ENCODE measurements at places on chromosomes 13 and 19. TPM values are rescaled to one million over a fixed set of nuclear protein-coding genes. Genes with fewer than 3 reads are reported as not detected.

JSRP1 gene
- 4.3 TPM for polyA plus RNA-seq

PRODH2 gene
- polyA plus RNA-seq: not detected

LYPD5 gene
- polyA plus RNA-seq: not detected

CEACAM8 gene
- not detected for polyA plus RNA-seq

NLRP9 gene
- polyA plus RNA-seq: not detected

All from IgD-negative memory B cell (primary cell).